Smooth muscle cell of trachea (primary cell): ENCODE measurements at places on chromosomes 11 and 22. TPM values are rescaled to one million over a fixed set of nuclear protein-coding genes. Genes with fewer than 3 reads are reported as not detected.

The AGBL2 gene
- total RNA-seq: 1.0 and 2.8 TPM in 2 replicates

The FOLR3 gene
- 1.3 and 1.8 TPM in 2 replicates for total RNA-seq

The MRGPRX3 gene
- not detected in 2 replicates for total RNA-seq

The OR8D1 gene
- not detected in 2 replicates for total RNA-seq

The TEX12 gene
- 0.15 TPM in 1 of 2 replicates, not detected in the other for total RNA-seq

The KRTAP5-1 gene
- total RNA-seq: not detected in 2 replicates

The SEC14L6 gene
- under 0.01 and 0.17 TPM in 2 replicates for total RNA-seq

The ACRV1 gene
- total RNA-seq: under 0.01 and 0.15 TPM in 2 replicates

The OR4A16 gene
- not detected in 2 replicates for total RNA-seq

The LTO1 gene
- total RNA-seq: 24.0 and 24.8 TPM in 2 replicates

The RAB38 gene
- 2.6 and 2.9 TPM in 2 replicates for total RNA-seq

The APOA4 gene
- not detected in 2 replicates for total RNA-seq

The CCDC73 gene
- not detected in 2 replicates for total RNA-seq

The ANO3 gene
- total RNA-seq: 0.33 and 1.9 TPM in 2 replicates

The STX3 gene
- total RNA-seq: 19.0 and 20.2 TPM in 2 replicates

The APOL5 gene
- total RNA-seq: 0.17 TPM in 1 of 2 replicates, not detected in the other

The TMEM86A gene
- total RNA-seq: under 0.01 and 0.83 TPM in 2 replicates

The RAPSN gene
- total RNA-seq: 0.17 TPM in 1 of 2 replicates, not detected in the other

The CAT gene
- 134 and 135 TPM in 2 replicates for total RNA-seq

The ZBTB44 gene
- 30.7 and 40.2 TPM in 2 replicates for total RNA-seq

The TXN2 gene
- total RNA-seq: 27.8 and 38.8 TPM in 2 replicates

The UBQLNL gene
- total RNA-seq: 0.15 and 0.17 TPM in 2 replicates

The GAB4 gene
- not detected in 2 replicates for total RNA-seq

The SAC3D1 gene
- total RNA-seq: 9.2 and 14.4 TPM in 2 replicates

The GGT5 gene
- total RNA-seq: 1.2 and 2.2 TPM in 2 replicates

The UNC93B1 gene
- total RNA-seq: 15.7 and 27.0 TPM in 2 replicates

The TRIM6 gene
- total RNA-seq: 3.3 and 9.7 TPM in 2 replicates

The GRAMD1B gene
- total RNA-seq: 3.1 and 4.5 TPM in 2 replicates

The BIRC3 gene
- 0.44 and 2.0 TPM in 2 replicates for total RNA-seq

The C11orf42 gene
- not detected in 2 replicates for total RNA-seq

The OR5P2 gene
- total RNA-seq: not detected in 2 replicates

The MUC2 gene
- total RNA-seq: not detected in 2 replicates

The MORC2 gene
- 16.1 and 18.5 TPM in 2 replicates for total RNA-seq

The TCP11L1 gene
- 22.5 and 28.9 TPM in 2 replicates for total RNA-seq

The HTR3A gene
- total RNA-seq: not detected in 2 replicates

The TPCN2 gene
- total RNA-seq: 19.1 and 23.0 TPM in 2 replicates

The MIOX gene
- total RNA-seq: 0.15 TPM in 1 of 2 replicates, not detected in the other

The SYT12 gene
- total RNA-seq: 0.33 TPM in 1 of 2 replicates, not detected in the other

The TMEM45B gene
- total RNA-seq: not detected in 2 replicates

The PRR33 gene
- not detected in 2 replicates for total RNA-seq

The RAG1 gene
- 0.66 and 0.73 TPM in 2 replicates for total RNA-seq

The TPBGL gene
- total RNA-seq: under 0.01 TPM in 1 of 2 replicates, not detected in the other

The RBX1 gene
- total RNA-seq: 42.5 and 99.9 TPM in 2 replicates

The PRODH gene
- total RNA-seq: 0.17 TPM in 1 of 2 replicates, not detected in the other

The MS4A3 gene
- total RNA-seq: not detected in 2 replicates

The CCDC188 gene
- 0.15 TPM in 1 of 2 replicates, not detected in the other for total RNA-seq

The TSGA10IP gene
- total RNA-seq: 0.33 TPM in 1 of 2 replicates, not detected in the other

The APOBEC3F gene
- total RNA-seq: 5.7 and 6.6 TPM in 2 replicates

The LRRC74B gene
- under 0.01 TPM in 1 of 2 replicates, not detected in the other for total RNA-seq

The MEI1 gene
- total RNA-seq: 0.73 and 0.99 TPM in 2 replicates

The TMEM126B gene
- 53.6 and 96.9 TPM in 2 replicates for total RNA-seq

The SLC22A8 gene
- total RNA-seq: not detected in 2 replicates
